ENCODE measurements at places on chromosomes 3 and 15. TPM values are rescaled to one million over a fixed set of nuclear protein-coding genes. Genes with fewer than 3 reads are reported as not detected.

The MOBP gene
- total RNA-seq = 0.92 TPM

The ZDHHC23 gene
- 26.3 TPM for total RNA-seq

The ACP3 gene
- total RNA-seq = 10.3 TPM

The LYZL4 gene
- total RNA-seq = not detected

The KCNAB1 gene
- 0.14 TPM for total RNA-seq

The POPDC2 gene
- total RNA-seq = 10.7 TPM

The DAPK2 gene
- total RNA-seq = 9.0 TPM

The AGTR1 gene
- total RNA-seq = 10.3 TPM

The SCG5 gene
- not detected for total RNA-seq
